ENCODE measurements at places on chromosomes 1 and 21.

- DNase-seq, result peak; percentile 14
These were observed 24.5 kb downstream of the ELF3 start for GRCh38 chr1:202034683-202035462.

- no peak for DNase-seq
These were observed 42.4 kb downstream of the DHCR24 start for GRCh38 chr1:54844564-54844963.

DNA sequence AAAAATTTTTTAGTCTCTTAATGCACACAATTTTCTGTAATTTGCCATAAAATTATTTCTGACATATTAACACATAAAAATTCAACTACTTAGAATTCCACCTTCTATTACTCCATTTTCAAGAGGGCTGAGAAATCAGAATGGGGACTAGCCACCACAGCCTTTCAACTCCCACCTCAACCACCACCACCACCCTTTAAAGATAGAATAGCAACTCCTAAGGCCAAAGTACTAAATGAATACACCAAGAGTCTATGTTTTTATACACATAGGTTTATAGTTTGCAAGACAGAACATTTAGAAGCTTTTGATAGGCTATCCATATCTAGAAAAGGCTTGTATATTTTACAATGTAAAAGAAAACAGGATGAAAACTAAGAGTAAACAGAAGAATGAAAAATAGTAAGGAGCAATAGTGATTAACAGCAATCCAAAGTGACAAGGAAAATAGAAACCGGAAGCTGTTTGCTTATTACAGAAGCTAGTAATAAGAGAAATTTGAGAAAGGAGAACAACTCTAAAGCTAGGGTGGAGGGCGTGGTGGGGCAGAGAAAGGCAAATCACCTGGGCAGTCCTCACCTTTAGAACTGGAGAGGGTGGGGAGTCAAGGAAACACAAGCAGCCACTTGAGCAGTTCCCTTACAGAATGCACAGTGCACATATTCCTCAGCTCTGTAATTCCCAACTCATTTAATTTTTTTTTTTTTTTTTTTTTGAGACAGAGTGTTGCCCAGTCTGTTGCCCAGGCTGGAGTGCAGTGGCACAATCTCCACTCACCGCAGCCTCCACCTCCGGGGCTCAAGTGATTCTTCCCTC is 27.7 kb downstream of the EPS15 start:
- DNase-seq, result no peak

DNA sequence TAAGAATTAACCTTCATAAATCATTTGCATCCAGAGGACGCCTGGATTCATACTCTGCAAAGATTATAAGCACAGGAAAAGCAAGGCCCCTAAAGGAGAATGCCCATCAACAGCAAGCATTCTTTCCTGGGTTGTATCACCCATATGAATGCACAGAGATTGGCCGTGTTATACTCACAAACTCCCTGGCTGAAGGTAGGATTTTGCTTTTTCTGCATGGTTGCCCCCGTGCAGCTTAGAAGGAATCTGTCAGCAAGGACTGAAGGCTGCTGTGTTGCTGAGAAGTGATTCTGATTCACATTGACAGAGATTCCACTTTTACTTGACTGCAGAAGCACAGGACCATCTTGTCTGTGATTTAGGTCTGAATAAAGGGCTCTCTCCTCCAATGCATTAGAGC is 283.0 kb downstream of the LRRIQ3 start:
- DNase-seq, result no peak
